Heart left ventricle (tissue), 16 donors: ENCODE measurements at places on chromosomes 4 and X. TPM values are rescaled to one million over a fixed set of nuclear protein-coding genes. Genes with fewer than 3 reads are reported as not detected.
A peak's percentile ranks its signal among the peaks of the same experiment; 100 is the strongest.

ASB5 gene
- total RNA-seq = 3.4 TPM

NAT8L gene
- 0.31 TPM for total RNA-seq

HMGN5 gene
- total RNA-seq = 2.5 TPM

BMPR1B gene
- 4.1 TPM for total RNA-seq

SOWAHD gene
- total RNA-seq = 0.15 TPM

TCP11X1 gene
- total RNA-seq = not detected

CDX4 gene
- not detected for total RNA-seq

FATE1 gene
- 0.32 TPM for total RNA-seq

CPLX1 gene
- total RNA-seq = 5.3 TPM

H2BW2 gene
- not detected for total RNA-seq

- peak; percentile 78 for DNase-seq
Observed at GRCh38 chr4:72312032-72312650, 256.9 kb downstream of the ADAMTS3 start.

GRCh38 chrX:119647089-119647488 lies 40.9 kb upstream of the NKRF start:
- no peak for DNase-seq

- DNase-seq = no peak
Observed at GRCh38 chr4:113790478-113790877, 28.9 kb upstream of the CAMK2D start.

DNA sequence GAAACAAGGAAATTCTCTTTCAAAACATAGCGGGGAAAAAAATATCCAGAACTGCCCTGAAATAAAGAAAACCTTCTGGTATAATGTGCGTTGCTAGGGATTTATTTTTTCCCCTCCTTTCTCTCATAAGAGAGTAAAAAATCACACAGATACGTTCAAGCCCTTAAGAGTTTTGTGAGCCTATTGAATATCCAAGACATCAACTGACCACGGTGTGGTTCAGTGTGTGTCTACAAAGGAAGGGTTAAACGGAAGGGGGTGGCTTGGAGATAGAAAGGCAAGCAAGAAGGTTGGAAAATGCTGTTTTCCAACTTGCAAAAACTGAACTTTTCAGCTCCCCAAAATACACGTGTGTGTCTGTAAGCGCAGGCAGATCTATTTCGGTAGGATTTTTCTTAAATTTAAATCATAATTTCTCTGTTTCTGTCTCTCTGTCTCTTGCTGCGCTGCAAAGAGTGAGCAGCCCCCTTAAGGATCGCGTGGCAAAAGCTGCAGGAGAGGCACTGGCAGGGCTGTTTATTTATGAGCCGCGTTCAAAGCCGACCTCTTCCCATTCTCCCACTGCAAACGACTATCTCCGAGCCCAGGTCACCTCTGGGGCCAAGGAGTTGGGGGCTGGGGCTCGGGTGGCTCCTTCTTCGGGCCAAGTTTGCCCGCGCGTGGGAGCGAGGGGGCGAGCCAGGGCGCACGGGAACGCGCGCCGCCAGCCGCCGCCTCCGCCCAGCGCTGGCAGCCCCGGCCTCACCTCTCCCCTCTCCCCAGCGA lies 492 bp upstream of the SLIT2 start:
- no peak for DNase-seq

GRCh38 chrX:35076061-35076460 lies 133.5 kb downstream of the FAM47B start:
- DNase-seq = no peak

- no peak for DNase-seq
Observed at GRCh38 chrX:2321411-2321810, 179.4 kb downstream of the DHRSX start.

- DNase-seq = no peak
Observed at GRCh38 chr4:47312170-47312569, 151.3 kb downstream of the COMMD8 start.

- DNase-seq = no peak
Observed at GRCh38 chrX:138709886-138710791, 1.4 kb downstream of the FGF13 start.

- DNase-seq = no peak
Observed at GRCh38 chrX:110568441-110568840, 209.8 kb downstream of the RTL9 start.

DNA sequence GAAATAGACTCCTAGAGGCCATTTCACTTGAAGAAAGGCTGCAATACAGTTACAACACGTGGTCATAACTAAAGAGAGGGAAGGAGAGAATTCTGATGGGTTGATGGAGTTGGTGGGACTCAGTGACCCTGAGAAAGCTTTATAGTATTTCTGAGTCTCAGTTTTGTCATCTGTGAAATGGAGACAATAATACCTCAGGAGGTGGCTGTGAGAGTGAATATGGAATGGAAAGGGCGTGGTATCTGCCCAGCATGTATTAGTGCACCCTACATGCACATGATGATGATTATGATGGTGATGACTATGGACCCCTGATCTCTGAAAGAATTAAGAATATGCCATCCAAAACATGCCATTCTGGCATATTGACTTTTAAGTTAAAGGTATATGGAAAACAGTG lies 66.0 kb downstream of the RHOH start:
- no peak for DNase-seq

DNA sequence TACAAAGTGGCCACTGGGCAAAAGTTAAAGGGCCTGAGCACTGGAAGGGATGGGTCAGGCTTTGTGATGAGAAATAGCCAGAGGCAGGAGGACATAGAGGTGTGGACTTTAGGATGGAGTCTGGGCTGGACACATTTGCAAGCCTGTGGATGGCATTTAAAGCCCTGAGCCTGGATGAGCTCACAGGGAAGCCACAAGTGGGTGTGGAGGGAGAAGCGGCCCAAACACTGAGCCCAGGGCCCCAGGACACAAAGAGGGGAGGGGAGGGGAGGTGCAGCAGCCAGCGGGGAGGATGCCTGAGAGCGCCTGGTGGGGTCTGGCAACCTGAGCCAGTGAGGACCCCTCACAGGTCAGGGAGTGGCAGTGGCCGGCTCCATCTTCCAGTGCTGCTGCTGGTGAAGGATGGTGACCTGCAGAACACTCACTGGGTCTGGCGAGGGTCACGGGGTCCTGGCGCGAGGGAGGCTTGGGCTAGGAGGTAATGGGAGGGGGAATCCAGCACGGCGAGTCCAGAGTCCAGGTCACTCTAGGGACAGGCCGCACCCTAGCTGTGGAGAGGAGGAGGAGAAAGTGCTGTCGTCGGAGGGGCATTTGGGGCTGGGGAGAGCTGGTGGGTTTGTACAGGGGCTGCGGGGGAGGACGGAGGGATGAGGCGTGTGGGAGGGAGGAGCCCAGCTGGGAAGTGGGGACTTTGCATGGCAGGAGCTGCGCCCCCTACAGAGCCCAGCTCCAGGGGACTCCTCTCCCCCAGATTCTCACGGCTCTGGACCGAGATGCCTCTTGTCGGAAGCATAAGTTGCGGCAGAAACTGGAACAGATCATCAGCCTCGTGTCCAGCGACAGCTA lies 7.0 kb downstream of the LAGE3 start:
- DNase-seq = no peak

DNA sequence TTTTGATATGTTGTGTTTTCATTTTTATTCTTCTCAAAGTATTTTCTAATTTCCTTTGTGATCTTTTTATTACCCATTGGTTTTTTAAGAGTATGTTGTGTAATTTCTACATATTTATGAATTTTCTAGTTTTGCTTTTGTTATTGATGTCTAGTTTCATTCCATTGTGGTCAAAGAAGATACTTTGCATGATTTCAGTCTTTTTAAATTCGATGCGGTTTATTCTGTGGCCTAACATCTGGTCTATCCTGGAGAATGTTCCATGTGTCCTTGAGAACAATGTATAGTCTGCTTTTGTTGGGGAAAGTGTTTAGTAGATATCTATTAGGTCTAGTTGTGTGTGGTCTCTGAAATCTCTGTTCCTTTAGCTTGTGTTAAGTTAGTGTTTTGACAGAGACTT lies 46.2 kb downstream of the PPEF1 start:
- DNase-seq = no peak

DNA sequence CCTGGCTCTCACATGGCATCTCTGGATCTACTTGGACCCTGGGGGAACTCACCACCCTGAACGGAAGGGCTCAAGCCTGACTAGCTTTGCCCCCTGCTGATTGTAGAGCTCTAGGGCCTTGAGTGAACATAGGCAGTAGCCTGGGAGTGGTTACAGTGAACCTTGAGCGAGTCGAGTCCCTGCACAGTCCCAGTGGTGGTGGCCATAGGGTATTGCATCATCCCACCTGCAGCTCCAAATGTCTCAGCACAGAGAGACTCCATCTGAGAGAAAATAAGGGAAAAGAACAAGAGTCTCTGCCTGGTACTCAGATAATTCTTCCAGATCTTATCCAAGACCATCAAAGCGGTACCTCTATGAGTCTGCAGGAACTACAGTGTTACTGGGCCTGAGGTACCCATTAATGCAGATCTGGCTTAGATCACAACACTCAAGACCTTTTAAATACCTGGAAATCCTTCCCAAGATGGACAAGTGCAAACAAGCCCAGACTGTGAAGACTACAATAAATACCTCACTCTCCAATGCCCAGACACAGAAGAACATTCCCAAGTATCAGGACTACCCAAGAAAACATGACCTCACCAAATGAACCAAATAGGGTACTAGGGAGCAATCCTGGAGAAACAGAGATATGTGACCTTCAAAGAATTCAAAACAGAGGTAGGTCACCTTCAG lies 167.5 kb upstream of the TET2 start:
- no peak for DNase-seq

- no peak for DNase-seq
Observed at GRCh38 chr4:14167876-14168510, 540.5 kb upstream of the BOD1L1 start.

DNA sequence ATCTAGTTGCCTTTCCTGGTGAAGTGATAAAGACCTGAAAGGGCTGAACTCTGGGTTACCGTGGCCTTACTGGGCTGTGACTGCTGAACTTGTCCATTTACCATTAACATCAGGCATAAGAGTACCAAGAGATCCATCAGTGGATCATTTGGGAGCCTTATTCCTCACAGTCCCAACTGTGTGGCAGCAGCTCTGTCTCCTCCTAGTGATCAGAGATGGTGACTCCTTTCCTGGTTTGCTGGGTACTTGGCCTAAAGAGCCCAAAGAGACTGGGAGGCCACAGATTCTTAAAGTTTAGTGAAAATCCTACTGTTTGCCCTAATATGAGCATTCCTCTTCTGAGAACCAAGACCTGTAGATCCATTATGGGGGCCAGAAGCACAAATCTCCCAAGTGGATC lies 56.3 kb upstream of the ATP6AP2 start:
- DNase-seq = no peak

DNA sequence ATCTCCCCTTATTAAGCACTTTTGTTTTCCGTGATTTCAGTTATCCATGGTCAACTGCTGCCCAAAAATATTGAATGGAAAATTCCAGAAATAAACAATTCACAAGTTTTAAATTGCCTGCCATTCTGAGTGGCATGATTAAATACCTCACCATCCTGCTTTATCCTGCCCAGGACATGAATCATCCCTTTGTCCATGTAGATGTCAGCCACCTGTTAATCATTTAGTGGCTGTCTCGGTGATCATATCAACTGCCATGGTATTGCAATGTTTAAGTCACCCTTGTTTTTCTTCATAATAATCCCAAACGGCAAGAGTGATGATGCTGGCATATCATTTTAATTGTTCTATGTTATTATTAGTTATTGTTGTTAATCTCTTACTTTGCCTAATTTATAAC lies 79.8 kb upstream of the LHFPL1 start:
- no peak for DNase-seq

- DNase-seq = no peak
Observed at GRCh38 chrX:139739138-139739537, 31.2 kb upstream of the MCF2 start.

DNA sequence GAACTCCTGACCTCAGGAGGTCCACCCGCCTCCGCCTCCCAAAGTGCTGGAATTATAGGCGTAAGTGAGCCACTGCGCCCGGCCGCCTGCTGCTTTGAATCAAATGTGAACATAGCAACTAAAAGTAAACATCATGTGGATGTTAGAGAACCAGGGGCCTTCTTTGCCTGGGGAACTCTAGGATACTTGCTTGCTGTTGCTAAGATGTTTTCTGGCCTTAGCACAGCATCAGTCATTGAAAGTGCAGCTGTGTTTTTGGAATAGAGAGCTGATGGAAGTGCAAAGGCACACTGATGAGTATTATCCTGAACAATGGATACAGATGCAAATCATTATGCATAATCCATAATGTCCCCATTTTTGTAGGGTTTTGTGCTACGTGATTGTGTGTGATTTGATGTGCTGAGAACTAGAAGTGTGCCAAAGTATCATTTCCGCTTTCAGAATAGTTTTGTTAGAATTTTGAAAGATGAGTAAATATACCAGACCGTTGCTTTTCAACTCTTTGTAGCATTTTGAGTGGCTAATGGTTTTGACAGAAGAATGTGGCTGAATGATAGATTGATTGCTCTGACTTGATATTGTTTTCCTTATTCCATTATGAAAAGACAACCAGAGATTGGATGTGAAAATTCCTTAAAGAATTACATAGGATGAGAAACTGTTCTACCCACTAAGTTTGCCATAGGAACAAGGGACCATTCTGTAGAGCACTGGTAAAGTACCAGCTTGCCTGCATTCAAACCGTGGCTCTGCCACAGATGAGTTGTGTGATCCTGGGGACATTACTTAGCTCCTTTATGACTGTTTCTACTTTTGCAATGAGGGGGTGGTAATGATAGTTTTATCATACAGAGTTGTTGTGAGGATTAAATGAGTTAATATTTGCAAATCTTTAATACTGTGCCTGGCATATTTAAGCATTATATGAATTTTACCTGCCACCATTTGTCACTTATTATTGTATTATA lies 74.7 kb downstream of the REPS2 start:
- no peak for DNase-seq

- no peak for DNase-seq
Observed at GRCh38 chr4:175273995-175274753, 356.0 kb downstream of the ADAM29 start.

DNA sequence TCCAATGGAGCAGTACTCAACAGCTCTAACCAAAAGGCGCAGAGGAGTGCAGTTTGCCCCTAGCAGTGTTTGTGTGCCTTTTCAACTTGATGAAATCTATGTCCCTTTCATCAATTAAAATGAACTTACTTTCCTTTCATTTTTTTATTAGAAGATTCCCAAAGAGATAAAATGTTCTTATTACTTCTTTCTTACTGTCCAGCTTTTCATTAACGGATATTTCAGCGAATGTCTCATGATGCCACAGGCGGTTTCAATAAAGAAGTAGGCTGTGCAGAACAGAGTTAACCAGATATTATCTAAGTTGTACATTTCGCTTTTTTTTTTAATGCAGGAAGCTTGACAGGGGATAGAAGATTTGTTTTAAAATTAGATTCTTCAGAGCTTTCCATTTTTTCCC lies 3.4 kb upstream of the MAOB start:
- DNase-seq = no peak

- DNase-seq = no peak
Observed at GRCh38 chrX:519741-520140, 110.8 kb upstream of the SHOX start.

GRCh38 chrX:41559235-41560052 lies 112.3 kb downstream of the NYX start:
- DNase-seq = peak; percentile 23
